ENCODE measurements at places on chromosomes 12 and 14.

DNA sequence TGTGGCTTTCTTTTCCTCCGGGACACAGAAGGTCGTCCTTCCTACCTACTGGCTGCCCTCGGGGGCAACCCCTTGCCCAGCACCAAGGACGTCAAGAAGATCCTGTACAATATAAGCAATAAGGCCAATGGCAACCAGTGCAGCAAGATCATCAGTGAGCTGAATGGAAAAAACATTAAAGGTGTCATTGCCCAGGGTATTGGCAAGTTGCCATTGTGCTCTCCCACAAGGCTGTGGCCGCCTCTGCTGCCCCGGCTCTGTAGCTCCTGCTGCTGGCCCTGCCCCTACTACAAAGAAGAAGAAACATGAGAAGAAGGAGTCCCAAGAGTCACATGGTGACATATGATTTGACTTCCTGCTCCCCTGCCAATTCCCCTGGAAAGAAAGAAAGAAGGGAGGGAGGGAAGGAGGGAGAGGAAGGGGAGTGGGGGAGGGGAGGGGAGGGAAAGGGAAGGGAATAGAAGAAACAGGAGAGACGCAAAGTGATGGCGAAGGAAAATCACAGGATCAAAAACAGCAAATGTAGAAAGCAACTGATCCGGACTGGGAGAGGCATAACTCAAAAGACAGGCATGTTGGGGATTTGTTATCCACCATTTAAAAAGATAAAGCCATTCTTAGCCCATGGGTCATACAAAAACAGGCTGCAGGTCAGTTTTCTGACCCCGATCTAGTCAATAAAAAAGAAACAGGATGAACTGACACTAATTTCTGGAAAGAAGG, 61.3 kb upstream of the RESF1 start:
- peak; percentile 61 for DNase-seq

- DNase-seq, result no peak
Observed at GRCh38 chr12:77160931-77161330, 95.6 kb upstream of the E2F7 start.

- DNase-seq, result no peak
Observed at GRCh38 chr12:4938900-4939299, 29.2 kb downstream of the KCNA1 start.

DNA sequence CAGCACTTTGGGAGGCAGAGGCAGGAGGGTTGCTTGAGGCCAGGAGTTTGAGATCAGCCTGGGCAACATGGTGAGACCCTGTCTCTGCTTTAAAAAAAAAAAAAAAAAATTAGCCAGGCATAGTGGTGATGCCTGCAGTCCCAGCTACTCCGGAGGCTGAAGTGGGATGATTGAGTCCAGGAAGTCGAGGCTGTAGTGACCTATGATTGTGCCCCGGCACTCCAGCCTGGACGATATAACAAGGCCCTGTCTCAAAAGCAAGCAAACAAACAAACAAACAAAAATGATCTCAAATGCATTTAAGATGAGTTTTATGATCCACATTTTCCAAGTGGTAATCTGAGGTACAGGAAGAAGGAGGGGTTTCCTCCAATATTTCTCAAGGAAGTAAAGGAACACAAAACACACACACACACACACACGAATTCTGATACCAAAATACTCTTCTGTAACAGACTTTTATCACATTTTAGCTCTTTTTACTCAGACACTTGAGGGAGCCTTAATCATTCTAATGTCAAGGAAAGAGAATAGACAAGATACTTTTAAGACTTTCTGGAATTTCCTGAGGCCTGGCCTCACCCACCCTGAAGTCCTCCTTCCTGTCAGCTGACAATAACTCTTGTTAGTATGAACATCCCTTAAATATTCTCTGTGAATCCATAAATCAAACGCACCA, 44.4 kb upstream of the CERS5 start:
- peak; percentile 63 for DNase-seq

GRCh38 chr12:98828802-98829600, 183.9 kb downstream of the APAF1 start:
- no peak for DNase-seq

DNA sequence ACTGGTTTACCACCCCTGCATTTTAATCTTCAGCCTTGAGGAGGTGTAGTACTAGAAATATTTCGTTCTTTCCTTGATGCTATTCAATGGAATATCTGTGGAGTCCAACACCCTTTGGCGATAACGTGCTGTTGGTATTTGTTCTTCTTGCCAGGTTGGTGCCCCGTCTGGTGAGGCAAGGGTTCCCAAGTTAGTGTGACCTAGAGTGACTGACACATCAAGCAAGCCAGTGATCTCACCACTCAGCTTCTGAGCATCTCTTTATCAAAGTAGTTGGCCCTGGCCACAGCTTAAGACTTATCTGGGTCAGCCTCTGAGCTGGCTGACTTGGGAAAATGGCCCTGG, 60.2 kb downstream of the PLXNC1 start:
- DNase-seq, result no peak

DNA sequence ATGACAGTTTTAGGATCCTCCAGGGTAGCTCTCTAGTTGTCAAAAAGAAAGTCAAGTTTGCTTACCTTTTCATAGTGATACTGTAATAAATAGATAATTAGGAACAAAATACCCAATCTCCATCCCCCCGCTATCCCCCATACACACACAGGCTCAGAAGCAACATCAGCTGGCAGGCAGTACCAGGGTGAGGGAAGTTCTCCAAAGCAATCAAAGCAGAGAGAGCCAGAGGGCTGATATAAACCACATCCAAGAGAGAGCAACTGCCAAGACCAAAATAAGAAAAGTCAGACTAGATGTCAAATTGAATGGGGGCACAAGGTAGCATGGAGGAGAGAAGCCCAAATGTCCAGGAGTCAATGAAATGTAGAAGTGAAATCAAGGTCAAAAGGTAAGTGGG, 80.2 kb upstream of the PTPRR start:
- DNase-seq, result no peak

DNA sequence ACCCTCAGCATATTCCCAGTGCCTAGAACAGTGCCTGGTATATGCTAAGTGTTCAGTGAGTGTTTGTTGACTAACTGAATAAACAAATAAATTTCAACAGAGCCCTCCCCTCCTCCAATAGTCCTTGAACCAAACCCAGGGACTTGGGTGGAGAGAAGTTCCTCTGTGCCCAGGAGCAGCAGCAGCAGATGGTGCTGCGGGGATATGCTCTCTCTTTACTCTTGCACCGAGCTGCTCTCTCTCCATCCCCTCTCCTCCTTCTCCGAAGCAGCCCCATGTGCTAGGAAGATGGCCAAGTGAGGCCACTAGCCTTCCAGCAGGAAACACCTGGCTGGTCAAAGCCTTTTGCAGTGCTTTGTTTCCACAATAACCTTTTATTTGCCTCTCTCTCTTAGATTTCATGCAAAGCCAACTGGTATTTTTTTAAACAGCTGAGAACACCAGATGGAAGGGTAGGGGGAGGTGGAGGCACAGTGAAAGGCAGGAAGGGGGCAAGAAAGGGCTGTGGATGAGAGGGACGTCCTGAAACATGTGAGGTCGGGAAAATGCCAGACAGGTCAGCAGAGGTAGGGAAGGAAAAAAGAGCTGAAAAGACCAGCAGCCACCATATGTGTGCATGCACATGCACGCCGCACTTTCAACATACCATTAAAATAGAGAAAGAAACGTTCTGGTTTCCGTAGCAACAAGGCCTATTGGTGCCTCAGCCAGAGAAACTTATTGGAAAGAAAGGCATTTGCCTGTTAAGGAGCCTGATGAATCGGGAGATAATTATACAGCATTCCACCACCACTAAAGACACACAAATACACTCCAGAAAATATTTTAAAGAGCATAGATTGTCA, 78.9 kb downstream of the EMP1 start:
- DNase-seq, result no peak

- DNase-seq, result peak; percentile 48
Observed at GRCh38 chr12:30926243-30927221, at the start of gene TSPAN11. TSS of gene TSPAN11 (plus strand) at chr12:30926748. CDS start at chr12:30953992, 27,244 bp downstream.

GRCh38 chr12:132417741-132418140, 72.2 kb upstream of the FBRSL1 start:
- DNase-seq, result no peak

DNA sequence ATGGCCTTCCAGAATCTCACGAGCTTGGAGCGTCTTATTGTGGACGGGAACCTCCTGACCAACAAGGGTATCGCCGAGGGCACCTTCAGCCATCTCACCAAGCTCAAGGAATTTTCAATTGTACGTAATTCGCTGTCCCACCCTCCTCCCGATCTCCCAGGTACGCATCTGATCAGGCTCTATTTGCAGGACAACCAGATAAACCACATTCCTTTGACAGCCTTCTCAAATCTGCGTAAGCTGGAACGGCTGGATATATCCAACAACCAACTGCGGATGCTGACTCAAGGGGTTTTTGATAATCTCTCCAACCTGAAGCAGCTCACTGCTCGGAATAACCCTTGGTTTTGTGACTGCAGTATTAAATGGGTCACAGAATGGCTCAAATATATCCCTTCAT, 92.2 kb downstream of the FLRT2 start:
- no peak for DNase-seq

DNA sequence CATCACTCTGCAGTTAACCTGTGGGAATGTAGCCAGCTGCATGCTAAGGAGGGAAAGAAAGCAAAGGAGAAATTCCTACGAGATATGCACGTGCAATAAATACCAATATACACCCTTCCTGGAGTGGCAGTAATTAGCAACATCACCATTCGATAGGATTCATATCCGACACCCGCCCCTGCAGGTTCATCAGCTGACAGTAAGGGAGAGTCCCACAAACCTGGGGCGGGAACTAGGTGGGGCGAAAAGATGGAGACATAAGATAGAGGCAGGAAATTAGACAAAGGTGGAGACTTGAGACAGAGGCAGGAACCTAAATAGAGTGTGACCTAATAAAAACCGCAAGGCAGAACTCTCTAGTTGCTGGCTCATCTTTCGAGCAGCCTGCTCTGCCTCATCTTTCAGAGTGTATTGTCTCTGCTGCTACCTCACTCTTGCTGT, 51.6 kb downstream of the PLEKHG3 start:
- peak; percentile 12 for DNase-seq

DNA sequence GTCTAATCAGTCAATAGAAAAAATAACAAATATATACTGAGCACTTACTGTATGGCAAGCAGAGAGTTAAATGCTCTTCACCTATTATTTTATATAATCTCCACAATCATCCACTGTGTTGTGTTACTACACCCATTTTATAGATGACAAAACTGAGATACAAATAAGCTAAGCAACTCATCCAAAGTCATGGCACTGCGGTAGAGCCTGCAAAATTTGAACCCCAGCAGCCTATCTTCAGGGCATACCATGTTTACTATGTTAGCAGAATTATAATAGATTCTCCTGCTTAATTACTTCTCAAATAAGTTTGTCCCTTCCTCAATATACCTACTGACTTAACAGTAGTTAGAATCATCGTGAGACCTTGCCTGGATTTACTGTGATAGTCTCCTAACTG, 53.6 kb upstream of the PCED1B start:
- DNase-seq, result no peak

DNA sequence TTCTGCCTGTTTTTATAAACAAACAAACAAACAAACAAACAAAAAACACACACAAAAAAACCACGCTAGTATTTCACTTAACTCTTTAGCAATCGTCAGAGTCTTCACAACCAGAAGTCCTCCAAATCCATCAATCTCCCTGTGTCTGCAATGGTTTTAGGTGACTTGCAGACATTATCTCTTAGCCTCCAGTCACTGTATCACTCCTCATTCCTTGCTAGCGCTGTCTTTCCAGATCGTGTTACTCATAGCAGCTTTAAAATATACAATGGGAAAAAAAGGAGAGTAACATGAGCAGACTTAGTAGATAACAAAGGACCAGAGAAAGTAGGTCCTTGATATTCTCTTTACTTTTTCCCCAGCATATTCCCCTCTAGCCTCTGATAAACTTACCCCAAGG, 15.5 kb upstream of the ETNK1 start:
- DNase-seq, result peak; percentile 17

DNA sequence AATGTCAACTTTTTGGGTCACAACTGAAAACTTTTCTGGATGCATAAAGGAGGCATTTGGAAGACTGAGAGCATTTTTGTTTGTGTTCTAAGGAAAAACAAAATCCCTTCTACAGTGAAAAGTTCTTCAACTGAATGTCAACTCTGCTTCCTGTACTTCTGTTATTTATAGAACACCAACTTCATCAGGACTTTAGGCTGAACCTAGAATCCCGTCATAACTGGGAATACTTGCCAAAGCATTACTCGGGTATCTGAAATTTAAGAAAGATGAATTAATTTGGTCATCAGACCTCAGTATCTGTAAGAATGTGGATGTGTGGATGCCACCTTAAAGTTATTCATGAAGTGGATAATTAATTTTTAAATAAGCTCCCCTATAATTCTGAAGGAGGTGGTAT, 73.2 kb downstream of the FERMT2 start:
- peak; percentile 62 for DNase-seq

- no peak for DNase-seq
Observed at GRCh38 chr14:88975043-88975830, 150.8 kb downstream of the TTC8 start.

DNA sequence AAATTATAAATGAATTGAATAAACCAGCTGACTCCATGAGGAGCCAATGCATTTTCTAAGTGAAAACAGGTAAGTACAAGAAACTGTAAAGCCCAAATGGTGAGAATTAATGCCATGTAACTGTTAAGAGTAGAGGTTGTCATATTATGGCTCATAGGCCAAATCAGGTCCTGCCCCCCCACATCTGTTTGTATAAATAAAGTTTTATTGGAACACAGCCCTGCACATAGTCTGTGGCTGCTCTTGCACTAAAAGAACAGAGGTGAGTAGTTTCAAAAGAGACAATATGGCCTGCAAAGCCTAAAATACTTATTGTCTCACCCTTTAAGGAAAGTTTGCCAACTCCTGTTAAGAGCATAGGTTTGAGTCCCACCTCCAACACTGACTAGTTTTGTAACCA, 140.5 kb upstream of the SRRM4 start:
- no peak for DNase-seq

GRCh38 chr14:56808110-56808382, 2.2 kb downstream of the OTX2 start:
- DNase-seq, result no peak

- no peak for DNase-seq
Observed at GRCh38 chr12:102568276-102568675, 87.9 kb upstream of the IGF1 start.

GRCh38 chr14:30999038-30999773, 26.2 kb upstream of the AP4S1 start:
- no peak for DNase-seq

DNA sequence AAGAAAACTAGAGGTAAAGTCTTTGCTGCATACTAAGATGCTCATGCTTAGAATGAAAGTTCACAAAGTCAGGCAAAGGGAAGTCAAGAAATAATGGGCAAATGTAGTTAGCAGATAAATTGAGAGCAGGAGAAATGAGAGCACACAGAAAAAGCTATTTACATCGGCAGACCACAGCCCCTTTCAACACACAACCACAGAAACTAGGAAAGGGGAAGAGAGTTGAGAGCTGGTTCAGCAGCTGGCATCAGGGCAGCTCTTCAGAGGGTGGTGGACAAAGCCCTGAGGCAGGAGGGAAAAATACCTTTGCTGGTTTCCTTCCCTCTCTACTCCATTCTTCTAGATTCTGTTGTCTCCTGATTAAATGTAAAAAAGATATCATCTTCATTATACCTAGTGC, 95.4 kb upstream of the ANO4 start:
- no peak for DNase-seq

- no peak for DNase-seq
Observed at GRCh38 chr14:94449930-94450329, 2.7 kb downstream of the SERPINA11 start.

GRCh38 chr12:69328426-69328825, 19.8 kb upstream of the LYZ start:
- DNase-seq, result no peak

GRCh38 chr12:54932691-54933090, 51.9 kb downstream of the TESPA1 start:
- DNase-seq, result peak; percentile 4

Measured in iris pigment epithelial cell (primary cell).